Stimulated activated CD8-positive, alpha-beta memory T cell treated with anti-CD3 and anti-CD28 coated beads, Interleukin-7, amount 100 ng/mL, for 48 hours (primary cell): ENCODE measurements at places on chromosomes 2 and 18.

DNA sequence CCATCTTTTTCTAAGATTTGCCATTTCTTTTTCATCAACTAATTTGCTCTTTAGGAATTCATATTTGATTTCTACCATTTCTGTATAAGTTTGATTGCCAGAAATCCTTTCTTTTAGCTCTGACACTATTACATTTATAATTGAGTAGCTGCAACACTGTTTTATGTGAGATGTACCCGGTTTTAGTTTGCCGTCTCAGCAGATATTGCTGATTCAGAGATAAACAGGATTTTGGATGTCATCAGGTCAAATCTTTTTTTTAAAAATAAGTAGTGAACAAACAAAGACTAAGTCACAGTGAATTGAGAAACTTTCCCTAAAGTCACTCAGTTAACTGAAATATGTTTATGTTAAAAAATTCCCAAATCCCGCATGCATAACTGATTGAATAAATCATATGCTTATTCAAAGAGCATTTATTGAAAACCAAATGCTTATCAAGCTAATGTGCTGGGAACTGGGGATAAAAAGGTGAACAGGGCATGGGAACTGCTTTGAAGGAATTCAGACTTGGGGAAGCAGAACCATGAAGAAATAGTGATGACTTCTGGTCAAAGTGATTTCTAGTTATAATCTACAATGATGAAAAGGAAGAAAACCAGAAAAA is 19.5 kb upstream of the CCDC102B start:
- DNase-seq = no peak

- DNase-seq = no peak
These were observed 346.3 kb downstream of the SATB2 start for GRCh38 chr2:199111458-199111857.

- no peak for DNase-seq
These were observed 160.9 kb downstream of the BAZ2B start for GRCh38 chr2:159455330-159455918.

DNA sequence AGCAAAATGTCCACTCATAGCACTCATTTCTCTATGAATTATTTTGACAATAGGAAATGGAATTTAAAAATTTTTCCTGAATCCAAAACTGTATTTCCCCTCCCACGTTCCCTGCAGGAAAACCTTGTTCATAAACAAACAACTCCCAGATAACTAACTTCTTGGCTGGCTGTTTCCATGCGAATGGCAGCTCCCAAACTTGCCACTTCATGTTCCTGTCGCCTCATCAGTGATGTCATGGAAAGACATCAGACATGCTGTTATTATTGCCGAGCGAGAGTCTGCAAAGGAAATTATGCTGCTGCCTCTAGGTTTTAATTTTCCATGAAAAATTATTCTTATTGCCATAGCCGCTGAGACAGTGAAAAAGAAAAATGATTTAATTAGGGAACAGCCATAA is 117.0 kb upstream of the RIOK3 start:
- DNase-seq = no peak

DNA sequence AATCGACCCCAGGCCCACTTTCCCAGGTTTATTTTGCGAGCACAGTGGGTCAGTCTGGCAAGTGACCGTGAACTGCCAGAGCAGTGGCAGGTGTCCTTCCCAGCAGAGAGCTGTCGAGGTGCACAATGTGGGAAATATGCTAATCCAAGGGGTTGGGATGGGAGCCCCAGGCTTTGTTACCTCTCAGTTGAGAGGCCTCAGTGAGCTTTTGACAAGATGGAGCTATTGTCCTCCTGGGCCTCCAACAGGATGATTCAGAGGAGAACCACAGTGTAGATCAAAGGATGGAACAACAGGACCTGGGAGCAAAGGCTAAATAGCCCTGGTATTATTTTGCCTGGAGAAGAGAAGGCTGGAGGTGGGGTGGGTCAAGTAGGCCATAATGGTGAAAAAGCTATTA is 150.8 kb downstream of the NCKAP5 start:
- DNase-seq = no peak
